ENCODE measurements at places on chromosomes 16 and 17. TPM values are rescaled to one million over a fixed set of nuclear protein-coding genes. Genes with fewer than 3 reads are reported as not detected.

The IFT20 gene
- 17.6 TPM for total RNA-seq

The PIPOX gene
- total RNA-seq: 34.2 TPM

The PPM1E gene
- 8.2 TPM for total RNA-seq

The NPIPA2 gene
- 19.5 TPM for total RNA-seq

The AHSP gene
- total RNA-seq: 0.81 TPM

The CDH11 gene
- total RNA-seq: 10.1 TPM

DNA sequence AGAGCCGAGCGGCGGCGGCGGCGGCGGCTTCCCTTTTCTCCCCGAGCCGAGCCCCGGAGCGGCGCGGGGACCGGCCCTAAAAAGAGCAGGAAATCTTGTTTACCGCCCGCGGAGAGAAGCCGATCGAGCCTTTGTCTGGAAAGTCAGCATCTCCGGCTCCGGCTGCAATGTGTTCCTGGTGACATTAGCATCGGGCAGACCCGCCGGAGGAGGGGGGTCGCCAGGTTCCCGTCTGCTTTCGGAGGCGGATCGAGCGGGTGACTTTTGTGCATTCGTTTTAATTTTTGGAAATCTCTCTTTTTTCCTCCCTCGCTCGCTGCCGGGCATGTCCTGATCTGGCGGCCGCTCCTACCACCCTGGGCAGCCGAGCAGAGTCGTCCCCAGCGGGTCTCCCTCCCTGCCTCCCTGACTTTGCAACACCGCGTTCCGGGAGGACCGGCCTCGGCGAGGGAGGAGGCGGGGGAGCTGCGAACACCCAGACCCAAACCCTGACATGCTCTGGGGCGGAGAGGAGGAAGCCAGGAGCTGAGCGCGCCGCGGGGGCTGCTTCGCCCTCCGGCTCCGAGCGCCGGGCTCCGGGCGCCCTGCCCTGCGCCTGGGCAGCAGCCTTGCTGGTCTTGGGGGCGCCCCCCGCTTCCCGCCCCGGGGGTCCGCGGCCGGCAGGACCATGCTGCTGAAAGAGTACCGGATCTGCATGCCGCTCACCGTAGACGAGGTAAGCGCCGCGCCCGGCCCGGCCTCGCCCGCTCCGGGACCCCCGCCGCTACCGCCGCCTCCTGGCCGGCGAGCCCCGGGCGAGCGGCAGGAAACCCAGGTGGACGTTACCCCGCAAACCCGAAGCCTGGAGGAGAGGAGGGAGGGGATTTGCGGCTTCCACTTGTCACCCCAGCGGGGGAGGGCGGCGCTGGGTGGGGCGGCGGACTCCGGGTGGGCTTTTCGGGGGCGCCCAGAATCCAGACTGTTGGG lies 690 bp downstream of the PITPNC1 start:
- H3K36me3 ChIP-seq: peaks cover 11% of the 10 kb centered on the region
- H3K27me3 ChIP-seq: no peaks in the 10 kb centered on the region
- peak overlapping the region; percentile 78 for H3K4me3 ChIP-seq

GRCh38 chr16:23286131-23286532 lies 16.0 kb upstream of the SCNN1B start:
- H3K27me3 ChIP-seq: no peaks in the 10 kb centered on the region
- H3K27ac ChIP-seq: no peak overlapping the region
- 0 out of 2 replicates have a peak, but pooled peaks cover 3% of the 10 kb centered on the region for H3K4me1 ChIP-seq

DNA sequence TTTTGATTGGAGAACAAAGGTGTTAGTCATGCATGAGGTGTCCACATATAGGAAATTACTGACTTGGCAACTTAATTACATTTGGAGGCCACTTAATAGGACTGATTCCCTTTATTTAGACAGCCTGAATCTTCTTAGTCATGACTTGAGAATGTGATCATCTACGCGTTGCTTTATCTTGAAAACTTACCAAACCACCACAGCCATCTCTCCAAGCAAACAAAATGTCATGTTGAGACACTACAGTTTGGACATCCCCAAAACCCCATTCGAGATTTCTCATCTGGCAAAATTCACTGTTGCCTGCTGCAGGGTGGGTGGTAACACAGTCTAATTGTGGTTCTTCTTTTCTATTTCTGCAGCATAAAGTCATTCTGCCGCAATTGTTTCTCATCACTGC lies 176.5 kb upstream of the CDH5 start:
- H3K27me3 ChIP-seq: peaks cover 3% of the 10 kb centered on the region
- H3K27ac ChIP-seq: no peak overlapping the region
- no peak overlapping the region for H3K4me3 ChIP-seq
- H3K4me1 ChIP-seq: peaks cover 12% of the 10 kb centered on the region
- H3K36me3 ChIP-seq: no peaks in the 10 kb centered on the region

- no peak overlapping the region for H3K4me3 ChIP-seq
- peaks cover 14% of the 10 kb centered on the region for H3K4me1 ChIP-seq
- peak; percentile 17 for DNase-seq
- no peaks in the 10 kb centered on the region for H3K36me3 ChIP-seq
- no peaks in the 10 kb centered on the region for H3K27me3 ChIP-seq
- no peak overlapping the region for H3K27ac ChIP-seq
Measured at GRCh38 chr16:52861614-52862022, 191.1 kb downstream of the CHD9NB start.

DNA sequence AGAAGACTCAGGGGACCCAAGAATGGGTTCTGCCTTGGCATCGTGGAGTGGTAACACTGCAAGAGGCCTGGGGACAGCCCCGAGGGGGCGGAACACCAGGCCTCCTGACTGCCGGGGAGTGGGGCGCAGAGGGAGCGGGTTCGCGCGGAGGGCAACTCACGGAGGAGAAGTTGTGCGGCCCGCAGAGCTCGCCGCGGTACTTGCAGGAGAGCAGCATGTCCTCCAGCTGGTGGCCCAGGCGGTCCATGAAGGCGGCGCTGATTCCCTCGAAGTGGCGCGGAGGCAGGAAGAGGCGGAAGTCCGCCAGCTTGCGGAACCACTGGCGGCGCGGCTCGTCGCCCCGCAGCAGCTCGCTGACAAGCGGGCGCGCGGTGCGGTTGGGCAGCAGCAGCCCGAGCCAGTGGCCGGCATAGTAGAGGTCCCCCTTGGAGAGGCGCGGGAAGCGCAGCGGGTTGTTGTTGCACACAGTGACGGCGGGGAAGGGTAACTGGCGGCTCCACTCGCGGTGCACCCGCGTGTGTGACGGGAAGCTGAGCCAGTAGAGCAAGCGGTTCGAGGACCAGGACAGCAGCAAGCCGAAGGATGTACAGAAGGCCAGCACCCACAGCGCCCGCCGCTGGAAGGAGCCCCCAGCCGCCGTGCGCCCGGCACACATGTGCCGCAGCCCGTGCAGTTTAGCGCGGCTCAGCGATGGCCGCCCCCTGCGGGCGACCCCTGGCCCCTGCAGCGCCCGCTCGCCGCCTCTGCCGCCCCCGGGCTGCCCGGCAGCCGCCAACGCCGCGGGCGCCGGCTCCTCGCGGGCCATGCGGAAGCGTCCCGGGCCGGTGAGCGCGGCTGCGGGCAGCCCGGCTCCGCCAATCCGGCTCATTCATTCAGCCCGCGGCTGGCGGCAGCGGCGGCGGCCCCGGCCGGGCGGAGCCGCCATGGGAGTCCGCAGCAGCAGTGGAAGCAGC lies 1.6 kb downstream of the ASIC2 start:
- H3K27me3 ChIP-seq: peaks cover 78% of the 10 kb centered on the region
- H3K4me3 ChIP-seq: peak overlapping the region; percentile 88
- DNase-seq: peak; percentile 58
- no peaks in the 10 kb centered on the region for H3K36me3 ChIP-seq

- DNase-seq: no peak
- H3K4me1 ChIP-seq: peaks cover 12% of the 10 kb centered on the region
- H3K27me3 ChIP-seq: no peaks in the 10 kb centered on the region
Measured at GRCh38 chr17:51036084-51036483, 84.6 kb downstream of the SPAG9 start.

DNA sequence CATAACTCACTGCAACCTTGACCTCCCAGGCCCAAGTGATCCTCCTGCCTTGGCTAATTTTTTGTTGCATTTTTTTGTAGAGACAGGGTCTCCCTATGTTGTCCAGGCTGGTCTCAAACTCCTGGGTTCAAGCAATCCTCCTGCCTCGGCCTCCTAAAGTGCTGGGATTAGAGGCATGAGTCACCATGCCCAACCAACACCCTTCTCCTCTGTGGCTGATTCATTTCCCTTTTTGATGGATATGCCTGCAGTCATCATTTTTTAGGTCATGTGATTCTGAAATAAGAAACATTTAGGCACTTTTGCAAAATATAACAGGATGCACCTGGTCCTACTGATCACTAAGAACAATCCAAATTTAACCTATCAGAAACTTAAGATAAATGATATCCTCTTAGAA lies 44.0 kb upstream of the YPEL2 start:
- peaks cover 18% of the 10 kb centered on the region for H3K4me1 ChIP-seq
- H3K36me3 ChIP-seq: peaks cover 2% of the 10 kb centered on the region
- no peak for DNase-seq
- no peak overlapping the region for H3K27ac ChIP-seq
- no peak overlapping the region for H3K4me3 ChIP-seq

GRCh38 chr17:42677921-42678781 lies 1.4 kb upstream of the PLEKHH3 start:
- peak; percentile 91 for DNase-seq
- H3K4me1 ChIP-seq: peaks cover 41% of the 10 kb centered on the region
- H3K27ac ChIP-seq: peak overlapping the region; percentile 99
- H3K4me3 ChIP-seq: peak overlapping the region; percentile 79
- peaks cover 11% of the 10 kb centered on the region for H3K27me3 ChIP-seq
- H3K36me3 ChIP-seq: no peaks in the 10 kb centered on the region

DNA sequence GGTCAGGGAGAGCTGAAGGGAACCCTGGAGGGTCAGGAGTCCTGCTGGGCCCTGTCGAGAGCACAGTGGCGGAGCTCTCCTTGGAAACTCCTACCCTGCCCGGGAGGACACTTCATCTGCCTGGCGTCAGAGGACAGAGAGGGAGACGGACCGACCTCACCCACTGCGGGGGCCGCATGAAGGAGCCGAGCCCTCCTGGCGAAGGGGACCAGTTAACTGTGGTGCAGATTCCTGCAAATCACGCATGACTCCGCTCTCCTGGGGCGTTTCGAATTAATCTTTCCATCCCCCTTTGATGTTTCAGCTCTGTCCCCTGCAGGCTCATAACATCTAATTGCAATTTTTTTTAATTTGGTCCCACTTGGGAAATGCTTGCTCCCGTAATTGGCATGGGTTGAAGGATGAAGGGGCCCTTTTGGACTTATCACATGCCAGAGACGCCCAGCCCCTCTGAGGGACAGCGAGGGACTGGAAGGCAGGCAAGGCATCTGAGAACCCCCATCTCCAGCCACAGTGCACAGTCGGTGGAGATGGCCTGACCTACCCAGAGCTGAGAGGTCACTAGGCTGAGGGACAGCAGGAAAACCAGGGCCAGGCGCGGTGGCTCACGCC lies 26.5 kb downstream of the RPH3AL start:
- H3K4me1 ChIP-seq: peaks cover 19% of the 10 kb centered on the region
- no peak overlapping the region for H3K27ac ChIP-seq
- no peak for DNase-seq
- no peak overlapping the region for H3K4me3 ChIP-seq
- H3K27me3 ChIP-seq: peaks cover 8% of the 10 kb centered on the region
- no peaks in the 10 kb centered on the region for H3K36me3 ChIP-seq

DNA sequence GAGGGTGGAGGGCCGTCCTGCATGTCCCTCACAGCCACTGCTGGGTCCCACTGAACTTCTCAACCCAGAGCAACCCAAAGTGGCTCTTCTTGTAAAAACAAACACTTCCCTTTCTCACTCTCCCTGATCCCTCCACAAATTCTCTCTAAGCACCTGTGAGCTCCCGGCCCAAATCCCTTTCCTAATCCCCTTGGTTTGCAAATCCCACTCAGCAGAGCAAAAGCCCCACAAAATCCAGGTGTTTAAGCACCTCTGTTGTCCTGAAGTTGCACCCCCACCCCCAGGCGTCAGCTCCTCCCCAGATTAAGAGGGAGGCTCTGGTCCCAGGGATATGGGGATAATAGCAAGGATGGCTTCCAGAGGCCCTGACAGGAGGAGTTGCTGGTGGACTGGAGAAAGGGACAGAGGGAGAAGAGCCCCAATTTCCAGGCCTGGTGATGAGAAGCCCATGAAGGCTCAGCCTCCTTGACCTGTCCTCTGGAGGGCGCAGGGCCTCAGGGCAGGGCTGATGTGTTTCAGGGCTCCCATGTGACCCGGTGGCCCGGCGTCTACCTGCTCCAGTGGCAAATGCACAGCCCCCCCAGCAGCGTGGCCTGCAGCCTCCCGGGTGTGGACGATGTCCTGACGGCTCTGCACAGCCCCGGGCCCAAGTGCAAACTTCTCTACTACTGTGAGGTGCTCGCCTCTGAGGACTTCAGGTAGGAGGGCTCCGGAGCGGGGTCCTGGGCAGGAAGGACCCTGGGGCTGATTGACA lies 23.0 kb downstream of the NAGPA start:
- DNase-seq: peak; percentile 36
- no peaks in the 10 kb centered on the region for H3K4me1 ChIP-seq
- H3K27me3 ChIP-seq: no peaks in the 10 kb centered on the region
- no peaks in the 10 kb centered on the region for H3K36me3 ChIP-seq
- H3K4me3 ChIP-seq: no peak overlapping the region
